ENCODE measurements at places on chromosomes 11 and 22.

DNA sequence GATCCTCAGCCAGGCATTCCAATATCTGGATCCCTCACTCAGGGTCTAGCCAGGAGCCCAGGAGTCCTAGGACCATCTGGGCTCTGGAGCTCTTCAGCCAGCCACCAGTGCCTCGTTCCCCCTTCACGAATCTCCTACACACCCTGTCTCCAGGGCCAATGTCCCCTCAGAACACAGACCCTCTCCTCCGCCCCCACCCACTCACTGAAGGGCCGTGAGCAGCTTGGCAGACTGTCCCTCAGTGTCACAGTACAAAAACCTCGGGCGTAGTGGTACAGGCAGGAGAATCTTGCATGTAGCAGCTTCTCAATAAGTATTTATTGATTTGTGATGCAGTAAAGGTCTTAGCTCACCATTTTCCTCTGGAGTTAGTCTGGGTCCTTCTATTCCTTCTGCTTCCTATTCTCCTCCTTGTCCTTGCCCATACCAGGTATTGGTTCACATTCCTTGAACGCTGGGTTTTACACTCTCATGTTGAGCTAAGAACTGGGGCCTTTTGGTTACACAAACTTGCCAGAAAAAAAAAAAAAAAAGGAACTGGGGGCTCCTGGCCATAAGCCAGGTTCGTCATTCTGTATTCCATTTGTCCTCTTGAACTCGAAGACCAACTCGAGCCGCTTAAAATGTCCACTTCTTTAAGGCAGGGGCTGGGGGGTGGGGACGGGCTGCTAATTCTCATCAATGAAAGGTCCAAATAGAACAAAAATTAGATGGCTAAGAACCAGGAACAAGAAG, 2.3 kb downstream of the CXCR5 start:
- DNase-seq: no peak

DNA sequence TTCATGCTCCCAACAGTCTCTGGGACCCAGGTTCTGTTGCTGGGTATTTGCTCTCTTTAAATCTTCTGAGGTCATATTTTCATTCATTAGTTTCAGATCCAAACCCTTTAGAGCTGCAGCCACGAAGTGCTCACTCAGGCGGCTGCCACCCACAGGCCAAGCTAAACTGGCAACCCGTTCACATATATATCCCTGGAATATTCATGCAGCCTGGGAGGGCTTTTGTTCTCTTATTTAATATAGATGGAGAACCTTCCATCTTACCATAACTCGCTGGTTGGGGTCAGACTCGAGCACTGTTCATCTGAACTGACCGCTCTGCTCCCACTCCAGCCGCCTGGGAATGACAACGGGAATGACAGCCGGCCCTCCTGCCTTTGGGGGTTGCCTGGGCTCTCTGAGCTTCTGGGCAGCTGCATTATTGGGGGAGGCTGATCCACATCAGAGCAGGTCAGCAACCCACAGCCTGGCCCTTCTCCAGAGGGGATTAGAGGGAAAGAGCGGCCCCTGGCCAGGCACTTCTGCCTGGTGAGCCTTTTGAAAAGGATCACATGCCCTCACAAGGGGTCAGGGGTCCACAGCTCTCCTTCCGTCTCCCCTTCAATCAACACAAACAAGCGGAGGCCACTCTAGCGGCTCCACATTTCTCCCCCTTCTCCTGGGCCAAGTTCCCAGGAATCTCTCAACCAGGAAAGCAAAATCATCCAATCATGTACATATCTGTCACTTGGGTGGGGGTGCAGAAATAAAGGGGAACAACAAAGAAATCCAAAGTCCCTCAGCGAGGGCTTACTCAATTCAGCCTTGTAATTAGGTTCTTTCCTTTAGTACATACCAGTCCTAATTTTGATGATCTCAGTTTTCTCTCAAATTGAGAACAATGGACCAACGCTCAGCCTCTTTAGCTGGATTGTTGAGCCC, 11.8 kb downstream of the TMEM184B start:
- no peak for DNase-seq

DNA sequence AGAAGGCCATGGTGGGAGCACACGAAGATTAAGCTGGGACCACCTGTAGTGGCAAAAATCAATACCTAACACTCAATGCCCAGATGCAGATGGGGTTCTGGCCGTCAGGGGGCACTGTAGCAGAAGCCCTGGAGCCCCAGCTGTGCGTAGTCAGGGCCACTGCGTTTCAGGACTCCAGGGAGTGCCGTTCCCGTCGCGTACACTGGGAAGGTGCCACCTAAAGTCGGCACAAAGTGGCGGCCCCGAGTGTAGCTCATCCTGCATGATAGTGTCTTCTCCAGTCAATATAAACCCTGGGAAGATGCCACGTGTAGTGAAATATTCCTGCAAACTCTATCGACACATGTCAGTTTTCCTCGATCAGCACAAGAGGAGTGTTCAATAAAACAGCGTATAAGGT, 123.8 kb upstream of the NTM start:
- DNase-seq: peak; percentile 81

DNA sequence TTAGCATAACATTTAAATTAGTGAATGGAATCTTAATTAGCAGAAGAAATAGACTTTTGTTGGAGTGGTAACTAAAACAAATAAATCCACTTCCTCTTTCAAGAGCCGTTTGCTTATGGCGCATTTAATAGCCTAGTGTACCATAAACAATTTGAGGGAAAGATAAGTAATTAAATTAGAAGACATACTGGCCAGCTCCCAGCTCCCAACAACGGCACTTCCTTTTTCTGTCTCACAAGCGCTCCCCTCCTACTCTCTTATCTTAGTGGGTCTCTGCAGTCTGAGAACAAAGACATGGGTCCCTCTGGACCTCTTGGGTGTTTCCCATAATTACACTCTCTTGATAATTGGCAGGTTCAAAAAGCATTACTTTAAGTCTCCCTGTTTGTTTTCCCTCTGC, 146.0 kb downstream of the OPCML start:
- no peak for DNase-seq

- no peak for DNase-seq
Measured at GRCh38 chr22:31501738-31502137, 5.4 kb downstream of the SFI1 start.

GRCh38 chr11:82823647-82824619, 76.3 kb downstream of the PRCP start:
- DNase-seq: no peak

DNA sequence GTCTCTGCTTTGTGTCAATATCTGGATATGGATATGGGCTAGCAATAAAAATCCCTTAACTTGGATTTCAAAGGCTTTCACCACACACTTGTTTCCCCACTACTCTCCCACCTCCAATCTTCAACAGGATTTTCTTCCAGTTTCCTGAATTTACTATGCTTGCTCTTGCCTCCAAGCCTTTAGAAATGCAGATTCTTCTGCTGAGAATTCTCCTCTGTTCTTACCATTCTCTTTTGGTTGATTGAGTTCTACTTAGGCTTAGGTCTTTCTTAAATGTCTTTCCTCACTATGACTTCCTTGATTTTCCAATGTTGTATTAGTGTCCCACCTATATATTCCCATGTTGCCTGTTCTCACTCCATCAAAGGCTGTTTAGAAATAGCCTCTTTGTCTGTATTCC, 1502.4 kb upstream of the TENM4 start:
- no peak for DNase-seq

DNA sequence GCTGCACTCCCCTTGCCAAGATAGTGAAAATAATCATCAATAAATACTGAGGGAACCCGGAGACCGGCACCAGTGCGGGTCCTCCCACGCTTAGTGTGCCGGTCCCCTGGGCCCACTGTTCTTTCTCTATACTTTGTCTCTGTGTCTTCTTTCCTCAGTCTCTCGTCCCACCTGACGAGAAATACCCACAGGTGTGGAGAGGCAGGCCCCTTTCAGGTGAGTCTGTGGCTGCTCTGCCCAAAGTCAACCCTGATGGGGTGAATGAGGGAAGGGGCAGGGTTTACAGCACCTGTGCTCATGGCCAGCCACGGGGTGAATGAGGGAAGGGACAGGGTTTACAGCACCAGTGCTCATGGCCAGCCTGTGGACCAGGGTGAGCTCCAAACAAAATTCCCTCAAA, 4.7 kb downstream of the BET1L start:
- no peak for DNase-seq

- no peak for DNase-seq
Measured at GRCh38 chr11:67400942-67401494, 640 bp downstream of the PPP1CA start.

Data from esophagus muscularis mucosa (tissue), 4 donors.